ENCODE measurements at places on chromosomes 11 and 22.
A peak's percentile ranks its signal among the peaks of the same experiment; 100 is the strongest.

DNA sequence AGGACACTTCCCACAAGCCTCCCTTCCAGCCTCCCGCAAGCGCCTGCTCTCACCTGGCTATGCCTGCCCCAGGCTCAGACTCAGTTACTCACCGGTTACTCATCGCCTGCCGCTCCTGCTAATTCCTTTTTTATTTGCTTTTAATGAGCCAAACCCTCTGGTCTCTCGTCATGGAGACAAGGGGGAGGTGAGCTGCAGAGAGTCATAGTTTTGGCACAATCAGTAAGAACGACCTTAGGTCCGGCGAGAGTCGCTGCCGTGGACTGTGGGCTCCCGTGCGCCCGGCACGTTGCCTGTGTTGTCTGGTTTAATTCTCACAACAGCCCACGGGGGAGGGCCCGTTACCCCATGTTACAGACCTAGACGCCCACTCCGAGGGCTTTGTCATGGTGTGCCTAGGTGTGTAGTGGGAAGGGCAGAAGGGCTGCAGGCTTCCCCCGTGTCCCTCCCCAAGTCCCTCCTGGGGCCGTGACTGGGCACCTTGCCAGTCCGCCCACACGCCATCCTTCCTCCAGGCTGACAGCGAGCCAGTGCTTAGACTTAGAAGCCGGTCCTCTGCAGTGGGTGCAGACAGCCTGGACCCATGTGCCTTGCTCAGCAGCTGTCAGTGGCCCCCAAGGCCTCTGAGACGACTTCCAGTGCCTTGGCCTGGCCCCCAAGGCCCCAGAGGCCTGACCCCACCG, 42.2 kb downstream of the WNT7B start:
- DNase-seq = no peak

GRCh38 chr11:11605181-11605580, 16.6 kb downstream of the GALNT18 start:
- no peak for DNase-seq

DNA sequence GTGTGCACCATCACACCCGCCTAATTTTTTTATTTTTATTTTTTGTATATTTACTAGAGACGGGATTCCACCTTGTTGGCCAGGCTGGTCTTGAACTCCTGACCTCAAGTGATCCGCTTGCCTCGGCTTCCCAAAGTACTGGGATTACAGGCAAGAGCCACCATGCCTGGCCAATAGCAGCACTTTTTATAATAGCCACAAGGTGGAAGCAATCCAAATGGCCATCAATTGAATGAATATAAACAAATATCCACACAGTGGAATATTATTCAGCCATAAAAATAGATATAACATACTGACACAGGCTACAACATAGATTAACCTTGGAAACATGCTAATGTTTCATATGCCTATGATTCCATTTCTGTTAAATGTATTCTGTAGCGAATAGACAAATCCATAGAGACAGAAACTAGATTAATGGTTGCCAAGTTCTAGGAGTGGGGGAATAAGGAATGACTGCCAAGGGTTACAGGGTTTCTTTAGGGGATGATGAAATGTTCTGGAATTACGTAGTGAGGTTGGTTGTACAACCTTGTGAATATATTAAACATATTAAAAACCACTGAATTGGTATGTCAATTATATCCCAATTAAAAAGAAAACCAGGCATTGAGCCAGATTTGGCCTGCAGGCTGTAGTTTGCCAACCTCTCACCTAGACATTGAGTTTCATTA, 4.8 kb downstream of the VPS51 start:
- no peak for DNase-seq

DNA sequence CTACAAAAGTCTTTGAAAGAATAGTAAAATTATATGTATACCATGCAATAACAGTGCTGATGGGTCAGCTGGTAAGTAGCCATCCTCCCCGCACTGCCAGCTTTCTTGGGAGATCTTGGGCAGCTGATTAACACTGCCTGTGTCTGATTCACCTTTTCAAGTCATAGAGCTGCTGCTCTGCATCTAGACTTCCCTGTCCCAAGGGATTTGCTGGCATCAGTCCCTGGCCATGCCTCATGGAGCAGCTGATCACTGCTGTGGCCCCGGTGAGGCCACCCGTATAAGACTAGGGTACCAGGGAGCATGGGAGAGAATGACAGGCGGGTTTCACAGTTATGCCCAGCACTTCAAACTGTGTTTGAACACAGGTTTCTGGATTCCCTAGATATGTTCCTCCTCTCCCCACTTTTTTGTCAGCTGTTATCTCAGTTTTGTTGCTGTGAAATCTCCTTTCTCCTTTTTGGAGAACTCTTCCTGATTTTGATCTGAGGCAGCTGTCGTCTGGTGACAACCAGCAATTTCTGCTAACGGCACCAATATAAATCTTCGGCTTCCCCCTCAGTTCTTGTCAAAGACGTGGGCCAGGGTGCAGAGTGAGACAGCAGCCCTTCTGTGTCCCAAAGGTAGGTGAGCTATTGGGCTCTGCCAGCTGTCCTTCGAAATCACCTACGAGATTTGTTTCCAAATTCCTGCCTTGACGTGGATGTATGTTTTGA, 438.9 kb downstream of the NTM start:
- no peak for DNase-seq

DNA sequence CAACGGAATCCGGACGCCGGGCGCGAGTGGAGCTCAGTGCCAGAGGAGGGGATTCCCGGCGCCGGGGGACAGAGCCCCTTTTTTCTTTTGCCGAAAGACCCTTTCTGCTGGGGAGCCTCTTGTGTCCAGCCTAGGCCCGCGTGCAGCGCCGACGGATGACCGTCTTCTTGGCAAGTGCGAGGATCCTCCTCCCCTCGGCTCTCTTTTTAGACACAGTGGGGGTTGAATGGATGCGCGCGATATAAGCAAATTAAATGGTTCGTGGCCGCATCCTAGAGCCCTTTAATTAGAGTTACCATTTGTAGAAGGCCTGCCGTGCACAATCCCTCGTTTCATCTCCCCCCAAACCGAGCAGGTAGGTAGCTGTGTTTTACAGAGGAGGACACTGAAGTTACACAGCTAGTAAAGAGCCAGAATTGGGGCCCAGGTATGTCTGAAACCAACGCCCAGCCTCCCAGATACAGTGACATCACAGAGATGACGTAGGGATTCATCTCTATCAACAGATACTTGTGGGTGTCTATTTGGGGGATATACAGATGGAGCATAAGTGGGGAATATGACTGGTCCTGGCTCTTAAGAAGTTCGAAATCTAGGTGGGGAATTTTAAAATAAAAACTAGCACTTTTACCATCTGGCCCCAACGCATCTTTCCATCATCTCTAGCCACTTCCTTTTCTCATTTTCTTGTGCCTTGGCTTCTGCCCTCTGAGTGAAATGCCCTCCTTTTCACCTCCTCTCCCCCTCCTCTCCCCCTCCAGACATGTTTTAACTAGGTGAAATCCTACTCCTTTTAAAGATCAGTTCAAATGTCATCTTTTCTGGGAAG, 875 bp downstream of the TCP11L1 start:
- peak; percentile 42 for DNase-seq

DNA sequence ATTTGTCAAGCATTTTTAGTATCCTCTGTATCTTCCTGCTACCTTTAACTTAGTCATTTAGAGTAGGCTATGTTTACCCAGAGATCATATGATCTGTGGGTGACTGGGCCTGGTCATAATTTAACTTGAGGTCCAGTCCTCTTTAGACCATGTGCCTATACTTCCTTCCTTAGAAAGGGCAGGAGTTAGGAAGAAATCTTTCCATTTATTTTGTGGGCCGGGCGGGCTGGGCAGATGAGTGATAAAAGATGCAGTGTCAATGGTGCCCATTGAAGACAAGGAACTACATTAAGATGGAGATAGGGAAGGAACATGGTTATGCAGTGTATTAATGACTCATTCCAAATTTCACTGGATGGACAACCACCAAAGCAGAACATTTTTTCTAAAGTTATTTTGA, 30.9 kb upstream of the PDE3B start:
- DNase-seq = no peak

DNA sequence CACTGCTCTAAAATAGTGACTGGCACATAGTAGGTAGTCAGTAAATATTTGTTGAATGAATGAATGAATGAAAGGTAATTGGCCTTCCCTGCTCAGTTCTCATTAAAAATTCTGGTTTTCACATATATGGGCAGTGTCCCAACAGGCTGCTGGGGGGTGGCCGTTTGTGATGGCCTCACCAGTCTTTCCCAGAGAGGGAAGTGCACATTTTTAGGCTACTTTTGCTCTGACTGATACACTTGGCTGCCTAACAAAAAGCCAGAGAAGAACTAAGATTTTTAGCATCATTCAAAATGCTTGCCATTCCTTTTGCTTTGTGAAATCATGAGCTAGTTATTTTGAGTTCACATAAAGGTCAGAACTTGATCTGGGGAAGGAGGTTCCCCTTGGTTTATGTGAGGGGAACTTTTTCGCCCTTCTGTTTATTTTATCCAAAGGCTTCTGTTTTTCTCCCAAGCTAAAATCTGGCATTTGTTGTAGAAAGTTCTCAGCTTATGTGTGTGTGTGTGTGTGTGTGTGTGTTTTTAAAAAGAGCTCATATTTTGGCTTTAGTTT, 83.1 kb downstream of the PTPRJ start:
- DNase-seq = no peak

GRCh38 chr11:78993802-78994430, 419.3 kb upstream of the NARS2 start:
- no peak for DNase-seq

- DNase-seq = no peak
Observed at GRCh38 chr11:62676698-62677097, 2.2 kb downstream of the UBXN1 start.

DNA sequence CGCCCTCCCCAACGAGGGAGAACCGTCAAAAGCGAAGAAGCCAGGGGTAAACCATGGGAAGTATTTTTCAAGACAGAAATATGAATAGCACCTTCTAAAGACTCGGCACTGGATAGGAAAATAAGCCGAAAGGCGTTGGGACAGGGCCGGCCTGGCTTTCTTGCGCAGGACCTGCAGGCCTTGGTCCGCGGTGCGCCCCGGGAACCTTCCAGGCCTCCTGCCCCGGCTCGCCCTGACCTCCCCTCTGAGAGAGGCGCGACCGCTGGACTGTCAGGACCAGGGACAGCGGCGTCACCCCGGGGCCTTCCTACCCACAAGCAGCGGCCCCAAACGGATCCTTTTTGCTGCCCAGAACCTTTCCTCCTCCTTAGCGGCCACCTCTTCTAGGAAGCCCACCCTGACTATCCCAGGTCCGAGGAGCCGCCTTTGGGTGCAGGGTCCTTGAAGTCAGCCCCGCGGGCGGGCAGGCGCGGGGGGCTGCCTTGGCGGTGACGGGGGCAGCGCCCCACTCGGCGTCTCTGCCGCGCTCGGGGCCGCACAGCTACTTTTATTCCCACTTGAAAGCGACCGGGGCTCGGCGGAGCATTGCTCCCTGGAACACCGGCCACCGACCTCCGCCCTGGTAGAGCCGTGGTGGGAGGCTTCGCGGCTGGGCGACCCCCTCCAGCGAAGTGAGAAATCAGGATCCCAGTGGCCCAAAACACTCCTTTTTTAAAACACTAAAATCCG, 650 bp upstream of the MAPK11 start:
- peak; percentile 71 for DNase-seq

- no peak for DNase-seq
Observed at GRCh38 chr11:498297-499181, 8.5 kb downstream of the RNH1 start.

- no peak for DNase-seq
Observed at GRCh38 chr22:33772745-33773144, 147.5 kb downstream of the LARGE1 start.

GRCh38 chr11:66880496-66881450, 23.9 kb downstream of the LRFN4 start:
- no peak for DNase-seq

DNA sequence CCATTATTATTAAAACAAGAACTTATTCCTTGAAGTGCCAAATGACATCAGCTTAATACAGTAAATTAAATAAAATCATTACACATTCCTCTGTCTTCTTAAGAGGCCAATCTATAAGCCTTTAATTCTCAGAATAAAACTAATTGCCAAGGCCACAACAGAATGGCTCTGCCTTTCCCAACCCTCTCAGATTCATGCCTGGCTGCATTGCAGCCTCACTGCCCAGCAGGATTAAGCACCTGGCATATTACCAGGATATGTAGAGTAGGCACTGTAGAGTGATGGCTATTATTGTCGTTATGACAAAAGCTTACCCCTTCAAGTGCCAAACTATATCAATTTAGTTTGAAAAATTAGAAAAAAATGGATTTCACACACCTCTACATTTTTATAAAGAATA, 9.4 kb upstream of the CALCA start:
- no peak for DNase-seq

DNA sequence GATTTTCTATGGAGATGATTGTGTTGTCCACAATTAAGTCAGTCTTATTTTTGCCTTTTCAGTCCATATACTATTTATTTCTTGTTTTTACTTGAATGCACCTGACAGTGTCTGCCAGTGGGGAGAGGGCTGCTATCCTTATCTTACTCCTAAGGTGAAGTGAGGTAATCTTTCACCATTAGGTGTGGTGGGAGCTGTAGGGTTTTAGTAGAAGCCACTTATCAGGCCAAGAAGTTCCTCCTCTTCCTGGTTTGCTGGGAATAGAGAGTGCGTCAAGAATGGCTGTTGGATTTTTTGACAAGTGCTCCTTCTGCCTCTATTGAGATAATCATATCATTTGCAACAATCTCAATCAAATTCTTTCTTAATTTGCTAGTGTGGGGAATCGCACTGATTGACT, 108.4 kb downstream of the KCNQ1 start:
- DNase-seq = no peak

- no peak for DNase-seq
Observed at GRCh38 chr11:43366677-43367076, 8.0 kb downstream of the TTC17 start.

- no peak for DNase-seq
Observed at GRCh38 chr11:10414181-10414580, 40.9 kb upstream of the AMPD3 start.

DNA sequence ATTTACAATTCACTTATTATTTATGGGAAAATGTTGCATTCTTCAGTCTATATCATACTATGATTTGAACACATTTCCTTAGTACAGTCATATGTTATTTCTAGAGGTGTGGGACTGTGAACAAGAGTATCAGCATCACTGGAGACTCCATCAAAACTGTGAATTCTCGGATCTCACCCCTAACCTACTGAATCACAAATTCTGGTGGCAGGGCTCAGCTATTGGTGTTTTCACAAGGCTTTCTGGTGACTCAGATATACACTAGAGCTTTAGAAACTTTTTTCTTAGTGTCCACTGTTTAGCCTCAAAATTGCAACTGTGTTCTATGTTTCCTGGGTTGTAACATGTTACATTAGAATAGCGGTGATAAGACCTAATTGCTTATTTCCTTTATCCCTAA, 352.9 kb upstream of the DDI1 start:
- DNase-seq = no peak

- no peak for DNase-seq
Observed at GRCh38 chr22:28630177-28630574, 49.5 kb downstream of the TTC28 start.

GRCh38 chr11:119624629-119625028, 104.4 kb downstream of the NECTIN1 start:
- no peak for DNase-seq

GRCh38 chr11:105911454-105911853, 110.6 kb downstream of the MSANTD4 start:
- no peak for DNase-seq

- no peak for DNase-seq
Observed at GRCh38 chr11:108468478-108468864, 1.1 kb upstream of the C11orf65 start.

- no peak for DNase-seq
Observed at GRCh38 chr22:46213052-46213451, 37.0 kb downstream of the CDPF1 start.
